ENCODE measurements at places on chromosomes 12 and 14.

- no peak for DNase-seq
Observed at GRCh38 chr12:25800101-25800500, 158.4 kb upstream of the RASSF8 start.

DNA sequence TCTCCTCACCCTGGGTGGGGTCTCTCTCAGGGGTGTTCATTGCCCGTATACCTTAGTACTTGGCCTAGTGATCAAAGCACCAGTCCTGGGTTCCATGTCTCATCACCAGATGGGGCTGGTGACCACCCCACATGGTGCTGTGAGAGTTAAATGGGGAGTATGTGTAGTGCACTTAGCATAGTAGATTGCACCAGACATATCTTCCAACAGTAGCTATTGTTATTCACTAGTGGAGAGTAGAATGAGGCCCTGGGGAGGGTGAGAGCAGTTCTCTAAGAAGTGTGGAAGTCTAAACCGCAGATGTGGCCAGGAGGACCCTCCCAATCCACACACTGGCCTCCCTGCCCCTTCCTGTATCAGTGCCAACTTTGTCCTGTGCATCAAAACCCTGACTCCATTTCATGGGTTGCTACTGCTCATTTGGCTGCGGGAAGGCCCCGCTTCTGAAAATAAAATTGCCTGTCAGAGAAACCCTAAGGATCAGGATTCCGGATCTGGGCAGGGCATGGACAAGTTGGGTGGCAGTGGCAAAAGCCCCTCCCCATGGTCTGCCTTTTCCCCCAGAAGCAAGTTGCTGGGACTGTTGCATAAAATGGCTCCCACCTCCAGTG is 4.4 kb downstream of the CD9 start:
- no peak for DNase-seq

DNA sequence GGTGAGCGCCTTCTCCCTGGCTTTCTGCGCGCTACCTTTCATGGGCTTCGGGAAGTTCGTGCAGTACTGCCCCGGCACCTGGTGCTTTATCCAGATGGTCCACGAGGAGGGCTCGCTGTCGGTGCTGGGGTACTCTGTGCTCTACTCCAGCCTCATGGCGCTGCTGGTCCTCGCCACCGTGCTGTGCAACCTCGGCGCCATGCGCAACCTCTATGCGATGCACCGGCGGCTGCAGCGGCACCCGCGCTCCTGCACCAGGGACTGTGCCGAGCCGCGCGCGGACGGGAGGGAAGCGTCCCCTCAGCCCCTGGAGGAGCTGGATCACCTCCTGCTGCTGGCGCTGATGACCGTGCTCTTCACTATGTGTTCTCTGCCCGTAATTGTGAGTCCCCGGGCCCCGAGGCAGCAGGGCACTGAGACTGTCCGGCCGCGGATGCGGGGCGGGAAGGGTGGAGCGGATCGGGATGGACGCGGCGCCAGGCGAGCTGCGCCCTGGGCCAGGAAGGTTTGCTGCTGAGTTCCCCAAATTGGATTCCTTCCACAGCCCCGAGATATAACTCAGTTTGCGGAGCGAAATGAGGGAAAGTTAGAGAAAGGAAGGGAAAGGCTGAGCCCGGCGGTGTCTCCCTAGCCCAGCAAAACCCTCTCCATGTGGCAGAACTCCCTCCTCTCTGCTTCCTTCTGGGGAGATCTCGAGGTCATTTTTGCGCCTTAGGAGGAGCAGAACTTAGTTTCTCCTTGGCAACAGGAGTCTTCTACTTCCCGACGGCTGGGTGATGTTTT is 972 bp downstream of the PTGDR start:
- DNase-seq: no peak

DNA sequence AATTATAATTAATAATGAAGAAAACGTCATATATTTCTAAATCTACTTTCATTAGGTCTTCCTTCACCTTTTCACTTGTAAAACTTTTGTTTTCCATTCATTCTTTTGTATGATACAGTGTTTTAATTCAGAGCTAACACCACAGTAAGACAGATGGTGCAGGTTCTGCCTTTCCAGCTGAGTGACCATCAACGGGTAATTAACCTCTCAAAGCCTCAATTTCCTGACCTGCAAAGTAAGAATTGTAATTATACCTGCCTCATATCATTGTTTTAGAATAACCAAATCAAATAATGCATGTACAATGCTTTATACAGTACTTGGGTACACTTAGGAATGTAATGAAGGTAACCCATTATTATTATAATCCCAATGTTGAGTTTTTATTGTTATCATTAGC is 157.6 kb downstream of the FOXA1 start:
- no peak for DNase-seq

DNA sequence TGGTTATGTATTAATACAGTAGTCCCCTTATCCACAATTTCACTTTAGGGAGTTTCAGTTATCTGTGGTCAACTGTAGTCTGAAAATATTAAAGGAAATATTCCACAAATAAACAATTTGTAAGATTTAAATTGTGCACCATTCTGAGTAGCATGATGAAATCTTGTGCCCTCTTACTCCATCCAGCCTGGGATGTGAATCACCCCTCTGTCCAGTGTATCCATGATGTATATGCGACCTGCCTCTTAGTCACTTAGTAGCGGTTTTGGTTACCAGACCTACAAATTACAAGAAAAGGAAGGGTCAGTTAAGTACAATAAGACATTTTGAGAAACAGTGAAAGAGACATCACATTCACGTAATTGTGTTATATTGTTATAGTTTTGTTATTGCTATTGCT is 39.9 kb upstream of the MDGA2 start:
- no peak for DNase-seq

- DNase-seq: no peak
Observed at GRCh38 chr12:77152623-77153193, 87.3 kb upstream of the E2F7 start.

GRCh38 chr12:124862768-124863415 is 772 bp downstream of the SCARB1 start:
- no peak for DNase-seq

DNA sequence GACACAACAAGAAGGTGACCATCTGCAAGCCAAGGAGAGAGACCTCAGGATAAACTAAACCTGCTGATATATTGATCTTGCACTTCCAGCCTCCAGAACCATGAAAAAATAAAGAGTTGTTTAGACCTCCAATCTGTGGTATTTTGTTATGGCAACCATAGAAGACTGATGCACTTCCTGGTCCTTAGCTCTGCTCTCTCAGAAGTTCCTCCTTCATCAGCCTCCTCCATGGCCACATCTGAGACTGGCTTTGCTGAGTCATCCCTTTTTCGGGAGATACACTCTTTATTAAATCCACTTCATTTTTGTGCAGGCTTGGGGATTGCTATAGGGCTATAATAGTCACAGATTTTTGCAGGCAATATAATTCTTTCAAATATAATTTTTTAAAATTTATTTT is 89.6 kb upstream of the ATF7IP start:
- DNase-seq: no peak

DNA sequence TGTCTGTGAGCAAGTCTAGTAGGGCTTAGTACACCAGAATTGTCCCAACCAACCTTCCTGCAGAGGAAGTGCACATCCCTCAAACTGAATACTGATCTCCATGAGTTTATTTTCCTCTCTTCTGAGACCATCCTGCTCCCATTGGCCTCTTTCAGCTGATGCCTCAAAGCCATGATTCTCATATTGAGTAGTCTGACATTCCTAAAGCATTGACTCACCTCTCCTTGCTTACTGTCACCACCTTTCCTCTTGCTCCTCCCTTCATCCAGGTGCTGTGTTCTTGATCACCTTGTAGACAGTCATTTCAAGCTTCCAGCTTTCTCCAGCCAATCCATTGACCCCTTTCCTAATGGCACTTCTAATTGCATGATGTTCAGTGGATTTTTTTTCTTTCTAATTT is 583.7 kb upstream of the USP15 start:
- DNase-seq: no peak

GRCh38 chr14:65229748-65230728 is 127.7 kb upstream of the MAX start:
- no peak for DNase-seq

DNA sequence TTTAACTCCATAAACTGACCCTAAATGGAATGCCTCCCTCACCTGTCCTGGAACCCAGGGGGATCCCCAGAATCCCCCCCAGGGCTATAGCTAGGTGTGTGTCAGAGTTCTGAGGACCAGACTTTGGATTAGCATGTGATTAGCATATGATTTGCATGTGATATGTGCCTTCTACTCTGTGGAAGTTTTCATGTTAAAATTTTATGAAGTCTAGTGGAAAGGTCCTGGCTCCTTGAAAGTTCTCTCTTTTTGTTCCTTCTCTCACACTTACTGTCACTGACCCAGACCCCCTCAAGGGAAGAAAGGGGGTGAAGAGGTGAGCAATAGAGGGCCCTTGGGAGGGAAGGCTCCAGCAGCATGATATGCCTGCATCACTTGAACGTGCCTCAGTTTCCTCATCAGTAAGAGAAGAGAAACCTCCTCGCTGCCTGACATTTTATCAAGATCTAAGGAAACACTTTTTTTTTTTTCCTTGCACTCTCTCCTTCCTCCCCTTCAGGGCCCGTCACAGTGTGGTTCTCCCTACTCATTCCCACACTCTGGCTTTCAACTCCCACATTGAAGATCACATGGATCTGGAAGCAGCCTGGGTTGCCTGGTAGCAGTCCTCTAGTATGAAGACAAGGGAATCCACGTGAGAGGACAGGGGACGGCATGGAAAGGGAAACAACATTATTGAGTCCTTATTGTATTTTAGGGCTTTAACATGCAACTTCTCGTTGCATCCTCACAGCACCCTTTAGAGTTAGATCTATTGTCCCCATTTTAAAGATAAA is 3.3 kb upstream of the C1QL4 start:
- no peak for DNase-seq

DNA sequence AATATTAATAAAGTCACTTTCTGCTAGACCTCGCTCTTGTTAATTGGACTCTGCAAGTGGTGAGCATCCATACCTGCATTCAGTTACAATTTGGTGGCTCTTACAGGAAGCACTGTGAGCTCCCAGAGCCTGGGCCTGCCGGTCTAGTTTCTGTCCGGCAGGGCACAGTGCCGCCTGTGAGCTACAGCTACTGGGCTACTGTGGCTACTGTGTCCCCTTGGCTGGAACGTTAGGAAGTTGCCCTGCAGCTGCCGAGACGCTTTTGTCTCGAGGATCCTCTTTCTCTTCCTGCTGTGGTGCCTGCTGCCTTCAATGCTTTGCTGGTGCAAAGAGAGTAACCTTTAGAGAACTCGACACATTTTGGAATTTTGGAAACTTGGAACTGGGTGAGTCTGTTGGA is 44.6 kb upstream of the PTGDR start:
- DNase-seq: no peak

GRCh38 chr14:51929910-51930682 is 59.2 kb upstream of the RTRAF start:
- no peak for DNase-seq

All from cortex of kidney (tissue), 1 donor.